ENCODE measurements at places on chromosomes 1 and 21.

DNA sequence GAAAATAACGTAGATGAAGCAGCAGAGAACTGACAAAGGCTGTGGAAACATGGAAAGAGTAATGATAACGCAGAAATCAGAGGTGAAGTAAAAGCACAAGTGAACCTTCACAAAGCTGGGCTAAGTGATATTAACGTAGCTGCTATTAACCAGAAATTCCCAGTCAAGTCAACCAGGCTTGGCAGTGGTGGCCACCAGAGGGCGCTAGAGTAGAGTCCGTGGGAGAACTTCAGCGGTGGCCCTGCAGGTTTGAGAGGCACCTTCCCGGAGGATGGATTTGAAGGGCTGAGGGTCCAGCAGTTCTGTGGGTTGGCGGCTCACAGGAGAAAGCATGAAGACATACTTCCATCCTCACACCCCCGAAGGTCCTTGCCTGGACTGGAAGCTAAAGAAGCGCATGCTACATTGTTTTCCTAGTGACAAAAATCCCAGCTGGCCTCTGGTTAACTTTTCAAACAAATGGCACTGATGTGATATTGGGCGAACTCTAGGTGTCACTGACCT lies 81.7 kb upstream of the ZNF648 start:
- peak; percentile 78 for DNase-seq

DNA sequence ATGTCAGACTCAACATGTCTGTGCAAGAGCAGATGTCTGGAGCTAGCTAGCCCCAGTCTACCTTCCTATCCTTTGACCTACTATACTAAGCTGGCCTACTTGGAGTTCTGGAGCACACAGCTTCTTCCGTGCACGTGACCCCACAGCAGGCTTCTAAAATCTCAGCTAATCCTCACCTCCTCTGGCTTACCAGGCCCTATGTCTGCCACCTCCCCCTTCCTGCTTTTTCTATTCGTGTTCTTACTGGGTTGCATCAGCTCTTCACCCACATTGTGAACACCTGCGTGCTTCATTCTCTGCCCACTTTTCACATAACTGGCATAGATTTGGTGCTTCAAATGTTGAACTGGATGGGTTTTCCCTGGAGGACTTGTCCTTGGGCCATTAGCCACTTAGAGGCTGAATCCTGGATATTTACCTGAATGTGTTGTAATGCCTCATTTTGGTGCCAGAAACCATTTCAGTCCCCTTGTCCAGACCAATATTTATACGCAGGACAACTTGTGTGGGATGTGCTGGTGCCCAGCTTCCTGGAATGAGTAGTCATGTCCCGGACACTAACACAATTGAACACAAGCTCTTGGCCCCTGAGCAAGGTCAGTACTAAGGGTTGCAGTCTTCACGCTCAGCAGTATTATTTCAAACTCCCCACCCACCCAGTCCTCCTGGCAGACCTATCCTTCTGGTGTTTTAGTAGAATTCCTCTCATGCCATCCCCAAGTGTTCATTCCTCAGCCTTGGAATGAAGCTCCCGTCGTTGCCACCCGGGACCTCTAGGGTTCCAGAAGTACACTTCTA lies 24.0 kb downstream of the TENT5C start:
- no peak for DNase-seq

GRCh38 chr1:44425341-44426082 lies 20.5 kb downstream of the RNF220 start:
- DNase-seq: no peak

DNA sequence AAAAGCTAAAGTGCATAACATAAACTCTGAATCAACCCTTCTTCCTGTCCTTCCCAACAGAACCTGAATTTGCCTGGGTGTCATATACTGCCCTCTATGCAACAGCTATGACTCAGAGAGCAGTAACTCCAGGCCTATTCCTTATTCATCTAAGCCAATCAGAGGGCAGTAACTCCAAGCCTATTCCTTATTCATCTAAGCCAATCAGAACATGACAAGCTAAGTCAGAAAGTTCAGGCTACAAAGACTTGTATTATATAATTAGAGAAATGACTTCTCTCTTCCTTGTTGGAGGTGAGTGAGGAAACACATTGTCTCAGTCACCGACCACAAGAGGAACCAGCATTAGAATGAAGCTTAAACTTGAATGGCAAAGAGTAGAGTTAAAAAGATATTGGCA lies 26.2 kb upstream of the TADA1 start:
- no peak for DNase-seq

DNA sequence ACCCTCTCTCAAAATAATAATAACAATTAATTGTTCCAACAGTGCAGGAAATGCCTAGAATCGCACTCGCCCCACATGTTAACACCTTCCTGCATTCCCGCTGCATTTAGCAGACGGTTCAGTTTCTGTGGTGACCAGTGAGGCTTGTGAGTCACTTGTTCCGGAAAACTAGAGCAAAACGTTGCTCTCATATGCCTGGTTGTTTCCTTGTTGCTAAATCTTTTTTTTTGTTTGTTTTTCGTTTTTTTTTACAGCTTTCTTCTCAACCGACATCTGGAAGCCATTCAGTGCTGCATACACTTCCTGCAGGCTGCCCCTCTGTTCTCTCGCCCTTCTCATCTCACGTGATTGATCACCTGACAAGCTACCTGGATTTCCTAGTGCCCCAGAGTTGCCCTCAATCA lies 56.9 kb upstream of the TMPRSS2 start:
- DNase-seq: no peak

DNA sequence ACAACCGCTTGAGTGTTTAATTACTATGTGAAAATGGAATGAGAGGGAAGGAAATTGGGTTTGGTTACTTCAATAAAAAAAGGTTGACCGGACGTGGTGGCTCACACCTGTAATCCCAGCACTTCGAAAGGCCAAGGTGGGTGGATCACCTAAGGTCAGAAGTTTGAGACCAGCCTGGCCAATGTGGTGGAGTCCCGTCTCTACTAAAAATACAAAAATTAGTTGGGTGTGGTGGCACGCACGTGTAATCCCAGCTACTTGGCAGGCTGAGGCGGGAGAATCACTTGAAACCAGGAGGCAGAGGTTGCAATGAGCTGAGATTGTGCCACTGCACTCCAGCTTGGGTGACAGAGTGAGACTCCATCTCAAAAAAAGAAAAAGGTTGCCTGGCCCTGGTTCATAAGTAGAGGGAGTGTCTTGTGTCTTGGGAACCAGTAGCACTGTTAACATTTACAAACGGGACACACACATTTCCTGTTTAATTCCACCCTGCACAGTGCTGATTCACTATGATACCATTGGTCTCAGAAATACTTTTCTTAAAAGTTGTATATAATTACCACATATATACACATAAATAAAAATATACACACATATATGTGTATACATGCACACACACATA lies 27.6 kb upstream of the CLDN14 start:
- DNase-seq: no peak

DNA sequence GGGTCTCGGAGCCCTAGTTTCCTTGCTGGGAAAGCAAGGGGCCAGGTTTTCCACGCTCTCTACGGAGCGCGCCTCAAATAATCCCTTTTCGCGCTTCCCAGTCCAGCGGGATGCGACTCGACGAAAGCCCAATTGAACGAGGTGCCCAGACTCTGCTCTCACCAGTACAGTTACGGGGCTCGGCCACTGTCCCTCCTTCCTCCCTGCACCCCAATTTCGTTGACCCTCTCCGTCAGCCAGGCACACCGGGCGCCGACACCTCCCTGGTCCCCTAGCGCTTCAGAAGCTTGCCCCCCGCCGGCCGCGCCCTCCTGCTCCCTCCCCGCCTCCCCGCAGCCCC lies 389 bp downstream of the SEMA6C start:
- no peak for DNase-seq

DNA sequence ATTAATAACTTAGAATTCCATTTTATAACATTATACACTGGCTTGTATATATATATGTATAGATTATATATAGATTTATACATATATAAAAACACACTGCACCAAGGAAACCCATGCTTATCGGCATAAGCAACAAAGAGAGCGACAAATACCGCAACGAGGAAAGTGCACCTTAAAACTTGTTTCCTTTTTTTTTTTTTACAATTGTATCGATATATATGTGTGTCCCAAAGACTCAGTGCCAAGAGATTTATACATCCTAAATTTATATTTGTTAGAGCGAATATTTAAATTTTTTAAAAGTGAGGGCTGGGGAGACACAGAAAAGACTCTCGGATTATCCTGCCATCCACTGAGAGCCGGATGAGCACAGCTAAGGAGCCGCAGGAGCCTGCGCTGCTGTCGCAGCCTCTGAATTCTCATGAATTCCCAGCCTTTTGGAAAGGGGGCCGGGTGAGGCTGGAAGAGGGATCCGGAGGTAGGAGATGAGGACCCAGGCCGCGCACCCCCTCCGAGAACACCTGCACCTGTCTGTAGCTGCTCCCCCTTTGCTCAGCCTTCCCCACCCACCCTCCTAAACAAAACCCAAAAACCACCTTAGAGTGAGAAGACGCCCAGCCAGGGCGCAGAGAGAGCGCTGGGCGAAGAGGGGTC lies 5.2 kb downstream of the DMRTA2 start:
- DNase-seq: no peak
